Progenitor cell of endocrine pancreas (in vitro differentiated cells): ENCODE measurements at places on chromosomes 13 and 19. TPM values are rescaled to one million over a fixed set of nuclear protein-coding genes. Genes with fewer than 3 reads are reported as not detected.

The TMEM38A gene
- total RNA-seq: 8.8 and 12.2 TPM in 2 replicates

The MYO1F gene
- 0.16 and 0.55 TPM in 2 replicates for total RNA-seq

The LSM4 gene
- total RNA-seq: 150 and 154 TPM in 2 replicates

The SHISA2 gene
- total RNA-seq: 15.2 and 18.1 TPM in 2 replicates

The HRC gene
- total RNA-seq: 1.6 and 2.1 TPM in 2 replicates

The VSTM2B gene
- total RNA-seq: not detected in 2 replicates

- no peak overlapping the region for H3K27ac ChIP-seq
- no peaks in the 10 kb centered on the region for H3K36me3 ChIP-seq
- H3K27me3 ChIP-seq: peaks cover 6% of the 10 kb centered on the region
- H3K4me3 ChIP-seq: no peak overlapping the region
- no peak for DNase-seq
Observed at GRCh38 chr19:1327125-1327524, 41.5 kb downstream of the EFNA2 start.

DNA sequence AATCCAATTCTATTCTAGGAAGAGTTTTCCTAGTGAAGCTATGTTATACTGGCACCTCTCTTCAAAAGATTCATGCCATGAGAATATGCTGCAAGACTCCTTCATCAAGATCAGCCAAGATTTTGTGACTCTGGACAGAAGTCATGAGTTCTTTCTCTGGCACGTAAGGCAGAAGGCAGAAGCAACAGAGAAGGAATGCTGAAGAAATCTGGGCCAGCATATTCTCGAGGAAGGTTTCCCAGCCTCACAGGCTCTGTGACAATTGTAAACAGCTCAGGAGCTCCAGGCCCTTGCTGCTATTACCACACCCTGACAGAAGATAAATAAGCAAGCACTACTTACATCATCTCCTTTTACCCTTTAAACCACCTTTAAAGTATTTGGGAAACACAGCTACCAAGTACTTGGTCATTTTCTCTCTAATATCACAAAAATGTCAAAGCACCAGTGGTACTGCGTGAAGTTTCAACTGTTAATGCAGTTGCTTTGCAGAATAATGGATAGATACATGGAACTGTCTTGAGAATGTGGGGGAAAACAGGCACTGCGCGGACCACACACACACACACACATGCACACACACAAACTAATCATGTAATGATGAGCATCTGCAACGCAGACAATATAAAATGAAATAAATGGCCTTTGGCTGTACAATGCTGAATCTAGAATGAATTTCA lies 55.4 kb downstream of the INTS6 start:
- peaks cover 6% of the 10 kb centered on the region for H3K36me3 ChIP-seq
- H3K27me3 ChIP-seq: no peaks in the 10 kb centered on the region
- no peak overlapping the region for H3K4me3 ChIP-seq
- H3K27ac ChIP-seq: peak overlapping the region; percentile 84

GRCh38 chr19:49851456-49852259 lies 699 bp downstream of the PTOV1 start:
- H3K36me3 ChIP-seq: peaks cover 18% of the 10 kb centered on the region
- peaks cover 20% of the 10 kb centered on the region for H3K4me1 ChIP-seq
- H3K27ac ChIP-seq: peak overlapping the region; percentile 85
- peak overlapping the region; percentile 84 for H3K4me3 ChIP-seq
- no peaks in the 10 kb centered on the region for H3K27me3 ChIP-seq

DNA sequence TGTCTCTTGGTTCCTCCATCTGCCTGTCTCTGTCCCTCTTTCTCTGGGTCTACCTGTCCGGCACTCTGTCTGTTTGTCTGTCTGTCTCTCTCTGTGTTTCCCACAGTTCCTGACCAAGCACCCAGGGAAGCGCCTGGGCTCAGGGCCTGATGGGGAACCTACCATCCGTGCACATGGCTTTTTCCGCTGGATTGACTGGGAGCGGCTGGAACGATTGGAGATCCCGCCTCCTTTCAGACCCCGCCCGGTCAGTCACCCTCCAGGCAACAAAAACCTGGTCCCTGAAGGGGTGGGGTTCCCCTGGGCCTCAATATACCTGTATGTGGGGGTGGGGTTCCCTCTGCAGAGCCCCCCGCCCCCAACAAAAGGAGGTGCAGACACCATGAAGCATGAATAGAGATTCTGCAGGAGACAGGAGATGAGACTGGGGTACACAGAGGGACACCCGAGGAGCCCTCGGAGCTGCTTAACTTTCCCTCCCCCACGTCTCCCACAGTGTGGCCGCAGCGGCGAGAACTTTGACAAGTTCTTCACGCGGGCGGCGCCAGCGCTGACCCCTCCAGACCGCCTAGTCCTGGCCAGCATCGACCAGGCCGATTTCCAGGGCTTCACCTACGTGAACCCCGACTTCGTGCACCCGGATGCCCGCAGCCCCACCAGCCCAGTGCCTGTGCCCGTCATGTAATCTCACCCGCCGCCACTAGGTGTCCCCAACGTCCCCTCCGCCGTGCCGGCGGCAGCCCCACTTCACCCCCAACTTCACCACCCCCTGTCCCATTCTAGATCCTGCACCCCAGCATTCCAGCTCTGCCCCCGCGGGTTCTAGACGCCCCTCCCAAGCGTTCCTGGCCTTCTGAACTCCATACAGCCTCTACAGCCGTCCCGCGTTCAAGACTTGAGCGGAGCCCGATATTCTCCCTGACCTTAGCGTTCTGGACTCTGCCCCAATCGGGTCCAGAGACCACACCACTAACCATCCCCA lies 2.6 kb upstream of the CACNG7 start:
- no peak overlapping the region for H3K4me3 ChIP-seq
- H3K36me3 ChIP-seq: no peaks in the 10 kb centered on the region
- no peak overlapping the region for H3K27ac ChIP-seq
- peak; percentile 43 for DNase-seq

DNA sequence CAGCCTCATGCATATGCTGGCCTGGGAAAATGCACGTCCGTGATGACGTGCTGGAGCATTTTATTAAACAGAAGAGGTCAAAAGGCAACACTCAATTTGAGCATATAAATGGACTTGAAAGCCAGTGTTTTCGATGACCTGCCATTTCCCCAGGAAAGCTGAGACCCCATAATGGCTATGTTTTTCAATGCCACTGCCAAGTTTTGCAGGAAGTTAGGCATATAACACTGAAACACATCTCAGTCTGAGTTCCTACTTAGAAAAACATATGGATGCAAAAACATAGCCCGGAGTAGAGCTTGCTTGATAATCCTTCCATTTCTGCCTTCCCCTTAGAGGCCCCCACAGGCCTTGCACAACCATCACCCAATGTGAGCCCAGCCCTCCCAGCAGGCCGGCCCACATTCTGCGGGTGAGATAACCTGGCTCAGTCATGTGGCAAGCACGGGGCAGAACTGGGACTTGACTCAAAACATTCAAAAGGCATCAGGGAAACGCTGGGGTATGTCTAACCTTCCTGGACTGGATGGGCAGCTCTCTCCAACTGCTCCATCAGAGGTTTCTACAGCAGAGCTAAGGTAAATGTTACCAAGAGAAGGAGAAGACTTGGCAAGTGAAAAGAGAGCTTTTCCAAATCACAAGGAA lies 24.9 kb downstream of the EPS15L1 start:
- H3K4me1 ChIP-seq: peaks cover 27% of the 10 kb centered on the region
- no peak overlapping the region for H3K4me3 ChIP-seq
- no peaks in the 10 kb centered on the region for H3K27me3 ChIP-seq
- H3K27ac ChIP-seq: peak overlapping the region; percentile 82
- peaks cover 6% of the 10 kb centered on the region for H3K36me3 ChIP-seq

DNA sequence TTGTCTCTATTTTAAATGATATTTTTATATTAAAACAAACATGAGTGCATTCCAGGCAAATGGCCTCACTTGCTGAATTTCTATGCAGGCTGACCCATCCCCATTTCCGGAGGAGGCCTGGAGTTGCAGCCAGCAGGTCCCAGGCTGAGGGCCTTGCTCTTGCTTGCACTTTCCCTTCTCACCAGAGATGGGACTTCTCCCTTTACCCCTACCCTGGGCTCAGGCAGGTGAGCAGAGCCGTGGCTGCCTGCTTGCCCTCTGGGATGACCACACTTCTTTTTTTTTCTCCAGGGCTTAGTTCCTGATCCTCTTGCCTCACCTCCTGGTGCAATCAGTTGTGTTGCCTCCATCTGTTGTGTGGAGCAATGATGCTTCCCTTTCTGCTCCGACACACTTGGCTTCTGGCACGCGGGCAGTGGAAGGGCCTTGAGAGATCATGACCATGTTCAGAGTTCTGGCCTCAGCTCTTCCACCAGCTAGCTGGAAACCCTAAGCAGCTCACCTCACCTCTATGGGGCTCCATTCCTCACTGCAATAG lies 11.1 kb upstream of the OLFM4 start:
- H3K27me3 ChIP-seq: peaks cover 7% of the 10 kb centered on the region
- no peak overlapping the region for H3K4me3 ChIP-seq
- H3K36me3 ChIP-seq: no peaks in the 10 kb centered on the region
- peaks cover 2% of the 10 kb centered on the region for H3K4me1 ChIP-seq
- DNase-seq: no peak

GRCh38 chr19:46081928-46082727 lies 41.3 kb upstream of the IGFL4 start:
- H3K27me3 ChIP-seq: peaks cover 7% of the 10 kb centered on the region
- no peaks in the 10 kb centered on the region for H3K36me3 ChIP-seq
- no peak overlapping the region for H3K27ac ChIP-seq
- no peak overlapping the region for H3K4me3 ChIP-seq
- DNase-seq: peak; percentile 18
- H3K4me1 ChIP-seq: no peaks in the 10 kb centered on the region

- H3K27ac ChIP-seq: peak overlapping the region; percentile 76
- no peak for DNase-seq
- H3K36me3 ChIP-seq: peaks cover 25% of the 10 kb centered on the region
- H3K4me3 ChIP-seq: no peak overlapping the region
- no peaks in the 10 kb centered on the region for H3K27me3 ChIP-seq
Observed at GRCh38 chr19:40254714-40255418, 28.4 kb upstream of the CCNP start.

DNA sequence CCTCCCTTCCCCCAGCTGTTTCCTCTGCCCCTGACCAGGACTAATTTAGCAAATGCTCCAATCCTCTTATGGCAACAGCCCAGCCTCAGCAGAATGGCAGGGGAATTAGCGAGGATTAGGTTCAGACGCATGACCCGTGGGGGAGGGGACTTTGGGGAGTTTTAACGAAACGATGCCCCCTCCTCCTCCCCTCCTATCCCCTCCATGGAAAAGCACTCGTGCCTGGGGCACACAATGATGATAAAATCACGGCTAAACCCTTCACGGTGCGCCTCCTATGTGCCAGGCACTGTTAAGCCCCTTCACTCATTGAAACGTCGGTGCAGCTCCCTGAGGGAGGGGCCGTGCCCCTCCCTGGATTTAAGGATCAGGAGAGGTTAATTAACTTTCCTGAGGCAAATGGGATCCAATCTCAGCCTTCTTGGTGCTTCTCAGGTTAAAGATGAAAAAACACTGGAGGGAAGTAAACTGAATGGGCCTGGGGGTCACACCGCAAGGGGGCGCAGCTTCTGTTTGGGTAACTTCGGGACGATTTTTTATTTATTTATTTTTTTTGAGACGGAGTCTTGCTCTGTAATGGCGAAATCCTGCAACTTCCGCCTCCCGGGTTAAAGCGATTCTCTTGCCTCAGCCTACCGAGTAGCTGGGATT lies 10.1 kb upstream of the TPRX2 start:
- H3K36me3 ChIP-seq: no peaks in the 10 kb centered on the region
- no peak for DNase-seq
- H3K27me3 ChIP-seq: peaks cover 42% of the 10 kb centered on the region
- peak overlapping the region; percentile 31 for H3K27ac ChIP-seq
- no peak overlapping the region for H3K4me3 ChIP-seq

GRCh38 chr13:20165417-20166257 lies 4.8 kb upstream of the GJA3 start:
- no peak for DNase-seq
- H3K27ac ChIP-seq: no peak overlapping the region
- H3K27me3 ChIP-seq: peaks cover 54% of the 10 kb centered on the region
- H3K4me1 ChIP-seq: peaks cover 4% of the 10 kb centered on the region
- H3K36me3 ChIP-seq: no peaks in the 10 kb centered on the region

GRCh38 chr19:50878851-50879250 lies 5.6 kb downstream of the KLK2 start:
- no peak overlapping the region for H3K4me3 ChIP-seq
- no peak overlapping the region for H3K27ac ChIP-seq
- no peaks in the 10 kb centered on the region for H3K36me3 ChIP-seq
- H3K4me1 ChIP-seq: peaks cover 3% of the 10 kb centered on the region
- H3K27me3 ChIP-seq: peaks cover 46% of the 10 kb centered on the region
- no peak for DNase-seq

DNA sequence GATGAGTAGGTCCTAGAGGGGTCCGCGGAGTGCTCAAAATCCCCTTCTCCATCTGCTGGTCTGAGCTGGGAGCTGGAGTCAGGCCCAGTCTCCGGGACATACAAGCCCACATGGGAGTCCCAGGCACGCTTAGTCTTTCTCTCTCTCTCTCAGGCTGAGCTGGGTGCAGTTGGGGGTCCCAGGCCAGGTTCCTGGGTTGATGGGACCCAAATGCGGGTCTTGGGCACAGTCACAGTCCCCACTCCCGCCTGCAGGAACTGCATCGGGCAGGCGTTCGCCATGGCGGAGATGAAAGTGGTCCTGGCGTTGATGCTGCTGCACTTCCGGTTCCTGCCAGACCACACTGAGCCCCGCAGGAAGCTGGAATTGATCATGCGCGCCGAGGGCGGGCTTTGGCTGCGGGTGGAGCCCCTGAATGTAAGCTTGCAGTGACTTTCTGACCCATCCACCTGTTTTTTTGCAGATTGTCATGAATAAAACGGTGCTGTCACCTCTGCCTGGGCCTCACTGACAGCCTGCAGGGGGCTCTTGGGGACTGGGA lies 23.8 kb downstream of the CYP4F12 start:
- no peak overlapping the region for H3K4me3 ChIP-seq
- no peaks in the 10 kb centered on the region for H3K27me3 ChIP-seq
- H3K27ac ChIP-seq: no peak overlapping the region
- no peaks in the 10 kb centered on the region for H3K4me1 ChIP-seq
- peaks cover 2% of the 10 kb centered on the region for H3K36me3 ChIP-seq

DNA sequence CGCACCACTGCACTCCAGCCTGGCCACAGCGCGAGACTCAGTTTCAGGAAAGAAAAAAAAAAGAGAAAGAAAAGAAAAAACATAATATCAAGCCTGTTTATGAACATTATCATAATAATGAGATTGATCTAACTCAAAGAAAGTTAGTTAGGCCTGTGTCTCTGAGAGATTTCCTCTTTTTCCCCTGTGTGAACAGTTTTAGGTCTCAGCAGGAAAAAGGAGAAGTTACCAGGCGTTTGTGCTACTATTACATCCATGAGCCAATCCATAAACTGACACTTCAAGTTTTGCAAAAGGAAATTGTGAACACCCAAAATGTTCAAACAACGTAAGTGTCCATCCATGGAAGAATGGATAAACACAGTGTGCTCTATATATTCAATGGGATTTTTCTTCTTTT lies 3.8 kb downstream of the TARM1 start:
- H3K4me3 ChIP-seq: no peak overlapping the region
- no peaks in the 10 kb centered on the region for H3K4me1 ChIP-seq
- no peak overlapping the region for H3K27ac ChIP-seq
- DNase-seq: no peak
- H3K27me3 ChIP-seq: peaks cover 7% of the 10 kb centered on the region
- H3K36me3 ChIP-seq: no peaks in the 10 kb centered on the region
